ENCODE measurements at places on chromosomes 3 and 15. TPM values are rescaled to one million over a fixed set of nuclear protein-coding genes. Genes with fewer than 3 reads are reported as not detected.

DNA sequence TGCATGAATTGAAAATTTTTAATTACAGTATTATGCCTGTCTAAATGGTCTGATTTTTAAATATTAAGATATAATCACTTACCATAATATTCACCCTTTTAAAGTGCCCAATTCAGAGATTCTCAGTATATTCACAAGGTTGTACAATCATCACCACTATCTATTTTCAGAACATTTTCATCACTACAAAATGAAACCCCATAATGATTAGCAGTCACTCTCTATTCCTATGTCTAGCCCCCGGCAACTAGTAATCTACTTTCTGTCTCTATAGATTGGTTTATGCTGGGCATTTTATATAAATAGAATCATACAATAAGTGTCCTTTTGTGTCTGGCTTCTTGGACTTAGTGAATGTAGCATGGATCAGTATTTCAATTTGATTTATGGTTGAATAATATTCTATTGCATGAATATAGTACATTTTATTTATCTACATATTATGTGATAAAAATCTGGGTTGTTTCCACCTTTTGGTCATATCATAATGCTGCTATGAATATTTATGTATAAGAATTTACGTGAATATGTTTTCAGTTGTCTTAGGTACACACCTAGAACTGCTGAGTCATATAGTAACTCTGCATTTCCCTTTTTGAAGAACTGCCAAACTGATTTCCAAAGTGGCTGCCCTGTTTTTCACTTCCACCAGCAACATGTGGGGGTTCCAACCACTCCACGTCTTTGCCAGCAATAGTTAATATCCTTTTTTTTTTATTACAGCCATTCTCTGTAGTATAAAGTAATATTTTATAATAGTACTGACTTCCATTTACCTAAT, 485.7 kb upstream of the ZNF385D start:
- no peak for DNase-seq

DNA sequence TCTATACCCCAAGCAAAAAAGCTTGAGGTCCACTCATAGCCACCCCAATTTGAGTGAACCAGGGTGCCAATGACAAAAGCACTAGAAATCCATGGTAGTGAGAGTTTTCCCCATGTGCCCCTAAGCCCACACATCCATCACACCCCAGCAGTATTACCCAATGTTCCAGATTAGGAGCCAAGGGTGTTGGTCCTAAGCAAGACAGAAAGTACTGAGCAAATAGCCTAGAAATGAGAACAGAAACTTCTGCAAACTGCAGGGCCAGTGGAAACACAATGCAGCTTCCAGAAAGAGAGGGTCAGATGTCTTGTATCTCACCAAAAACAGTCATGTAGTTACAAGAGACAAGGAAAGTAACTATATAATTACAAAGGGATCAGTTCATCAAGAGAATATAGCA, 10.9 kb upstream of the OXTR start:
- no peak for DNase-seq

DNA sequence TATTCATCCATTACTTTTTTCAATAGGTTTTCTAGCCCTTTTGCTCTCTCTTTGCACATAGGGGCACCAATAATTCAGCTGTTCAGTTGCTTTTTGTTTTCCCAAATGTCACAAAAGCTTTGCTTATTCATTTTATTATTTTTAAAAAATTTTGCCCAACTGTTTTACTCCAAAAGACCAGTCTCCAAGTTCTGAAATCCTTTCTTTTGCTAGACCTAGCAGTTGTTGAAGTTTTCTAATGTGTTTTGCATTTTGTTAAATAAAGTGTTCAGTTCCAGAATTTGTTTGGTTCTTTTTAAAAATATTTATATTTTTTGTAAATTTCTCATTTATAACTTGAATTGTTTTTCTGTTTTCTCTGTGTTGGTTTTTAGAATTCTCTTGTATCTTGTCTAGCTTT, 1227.3 kb downstream of the ROBO2 start:
- no peak for DNase-seq

DNA sequence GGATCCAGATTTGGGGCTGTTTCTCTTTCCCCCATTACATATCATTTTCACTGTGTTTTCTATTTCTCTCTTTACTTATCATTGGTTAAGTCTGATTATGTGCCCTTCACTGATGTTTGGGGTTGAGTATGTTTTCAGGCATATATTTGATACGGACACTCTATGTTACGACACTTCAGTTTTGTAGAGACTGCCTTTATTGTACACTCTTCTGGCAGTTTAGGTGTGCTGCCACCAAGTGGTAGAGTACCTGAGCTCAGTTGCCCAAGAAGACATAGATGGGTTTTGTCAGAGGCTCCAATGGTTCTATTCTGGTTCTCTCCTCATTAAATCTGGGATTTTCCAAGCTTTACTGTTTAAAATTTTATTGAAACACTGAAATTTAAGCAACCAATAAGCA, 255.0 kb upstream of the ROPN1 start:
- DNase-seq = no peak

Gene GPR27
- total RNA-seq = 2.7 TPM
